CD8-positive, alpha-beta memory T cell (primary cell): ENCODE measurements at places on chromosomes 6 and 20. TPM values are rescaled to one million over a fixed set of nuclear protein-coding genes. Genes with fewer than 3 reads are reported as not detected.

DNA sequence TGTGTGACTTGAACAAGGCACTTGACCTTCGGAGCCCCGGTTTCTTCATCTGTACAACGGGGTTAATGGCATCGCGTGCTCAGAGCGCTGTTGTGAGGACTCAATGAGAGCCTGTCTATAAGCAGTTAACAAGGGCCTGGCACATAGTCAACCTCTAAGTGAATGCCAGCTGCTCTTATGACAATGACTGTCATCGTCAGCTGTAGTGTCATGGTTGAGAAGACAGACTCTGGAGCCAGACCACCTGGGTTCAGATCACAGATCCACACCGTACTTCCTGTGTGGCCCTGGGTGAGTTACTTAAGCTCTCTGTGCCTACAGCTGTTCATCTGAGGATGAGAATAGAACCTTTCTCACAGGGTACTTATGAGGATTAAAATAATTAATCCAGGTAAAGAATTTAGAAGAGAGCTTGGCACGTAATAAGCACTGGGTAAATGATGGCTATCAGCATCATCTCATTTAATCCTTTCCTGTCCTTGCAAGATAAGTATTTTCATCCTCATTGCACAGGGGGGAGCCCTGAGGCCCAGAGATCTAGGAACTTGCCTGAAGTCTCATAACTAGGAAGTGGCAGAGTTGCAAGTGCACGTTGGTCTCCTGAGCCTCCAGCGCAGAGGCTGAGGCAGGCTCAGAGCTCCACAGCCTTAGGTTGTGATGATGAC lies 105.3 kb downstream of the EYA2 start:
- H3K36me3 ChIP-seq, result no peaks in the 10 kb centered on the region
- DNase-seq, result no peak
- no peak overlapping the region for H3K27ac ChIP-seq
- H3K4me3 ChIP-seq, result no peak overlapping the region

The CHRNA4 gene
- not detected for total RNA-seq

The ADIG gene
- not detected for total RNA-seq

- no peaks in the 10 kb centered on the region for H3K4me1 ChIP-seq
- no peak for DNase-seq
- H3K27ac ChIP-seq, result no peak overlapping the region
- no peak overlapping the region for H3K4me3 ChIP-seq
These were observed 11.2 kb upstream of the GPSM3 start for GRCh38 chr6:32203426-32204267.
